ENCODE measurements at places on chromosomes 7 and 10. TPM values are rescaled to one million over a fixed set of nuclear protein-coding genes. Genes with fewer than 3 reads are reported as not detected.

The DYDC2 gene
- total RNA-seq = not detected

The ZNF727 gene
- total RNA-seq = 0.17 TPM

The HOXA4 gene
- 0.66 TPM for total RNA-seq

The DNAH11 gene
- under 0.01 TPM for total RNA-seq

The CABCOCO1 gene
- 1.7 TPM for total RNA-seq

The FAM24B gene
- total RNA-seq = 4.1 TPM

The SEC31B gene
- 2.2 TPM for total RNA-seq

The TAF5 gene
- 3.8 TPM for total RNA-seq

The RBM17 gene
- 34.1 TPM for total RNA-seq

The GBX1 gene
- total RNA-seq = not detected

The PHKG1 gene
- 0.99 TPM for total RNA-seq

The HTR7 gene
- 0.83 TPM for total RNA-seq

Measured in smooth muscle cell of trachea (primary cell).